Stimulated activated naive B cell treated with anti-CD40 and anti-IgM and Interleukin-4, amounts not matched to agents 10 μg/mL and 1 μg/mL and 100 μg/mL, for 72 hours (primary cell): ENCODE measurements at places on chromosomes 16 and 17.

DNA sequence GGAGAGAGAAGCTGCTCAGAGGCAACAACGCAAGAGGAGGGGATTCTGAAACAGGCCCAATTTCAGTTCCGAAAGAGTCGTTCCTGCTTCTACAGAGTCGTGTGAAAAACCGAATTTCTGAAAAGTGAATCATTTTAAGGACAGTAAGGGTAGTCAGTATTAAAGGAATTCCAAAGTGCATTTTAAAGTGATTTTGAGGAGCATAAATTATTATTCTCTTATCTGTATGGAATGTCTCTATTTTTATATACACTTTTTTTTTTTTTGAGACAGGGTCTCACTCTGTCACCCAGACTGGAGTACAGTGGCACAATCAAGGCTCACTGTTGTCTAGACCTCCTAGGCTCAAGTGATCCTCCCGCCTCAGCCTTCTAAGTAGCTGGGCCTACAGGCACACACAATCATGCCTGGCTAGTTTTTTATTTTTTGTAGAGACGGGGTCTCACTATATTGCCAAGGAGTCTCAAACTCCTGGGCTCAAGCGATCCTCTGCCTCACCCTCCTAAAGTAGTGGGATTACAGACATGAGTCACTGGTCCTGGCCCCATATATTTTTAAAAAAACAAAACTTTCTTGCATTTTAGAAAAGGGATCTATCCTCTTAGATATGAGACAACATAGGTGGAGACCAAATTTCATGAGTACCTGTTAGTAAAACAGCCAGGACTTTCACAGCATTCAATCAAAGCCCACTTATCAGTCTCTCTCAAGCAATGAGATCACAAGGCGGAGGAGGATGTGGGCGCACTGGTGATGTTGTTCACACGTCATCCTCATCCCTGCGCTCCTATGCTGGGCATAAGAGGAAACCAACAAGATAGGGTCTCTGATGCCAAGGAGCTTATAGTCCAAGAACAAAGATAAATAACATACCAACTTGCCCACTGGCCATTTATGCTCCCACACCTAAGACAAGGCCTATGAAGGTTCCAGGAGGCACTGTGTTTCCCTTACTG lies 53.2 kb downstream of the SMG6 start:
- no peak for DNase-seq

- no peak for DNase-seq
These were observed 6.8 kb downstream of the MGRN1 start for GRCh38 chr16:4631444-4631843.

- no peak for DNase-seq
These were observed 28.3 kb upstream of the BHLHA9 start for GRCh38 chr17:1241929-1242328.

DNA sequence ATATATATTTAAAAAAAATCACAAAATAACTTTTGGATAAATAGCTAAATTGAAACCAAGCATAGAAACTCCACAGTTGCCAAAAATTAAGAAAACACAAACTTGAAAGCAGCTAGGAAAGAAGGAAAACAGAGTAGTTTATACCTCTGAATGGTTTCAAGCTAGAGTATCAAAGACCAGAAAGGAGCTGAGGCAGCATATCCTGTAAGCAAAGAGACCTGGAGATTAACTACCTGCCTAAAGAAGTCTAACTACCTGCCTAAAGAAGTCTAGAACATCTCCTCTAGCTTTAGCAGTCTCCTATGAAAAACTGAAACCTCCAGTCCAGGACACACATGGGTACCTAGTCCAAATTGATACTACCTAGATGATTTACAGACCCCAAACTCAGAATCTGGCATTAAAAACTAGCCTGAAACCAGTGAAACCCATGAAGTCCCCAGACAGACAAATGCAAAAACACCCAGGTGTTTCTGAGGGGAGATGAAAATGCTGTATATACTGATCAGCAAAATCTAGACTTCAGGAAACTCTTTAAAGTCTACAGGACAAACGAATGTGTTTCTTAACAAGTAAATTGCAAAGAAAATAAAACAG lies 17.6 kb downstream of the APPBP2 start:
- no peak for DNase-seq

- DNase-seq = no peak
These were observed 157.6 kb downstream of the RAB11FIP4 start for GRCh38 chr17:31549121-31549524.

DNA sequence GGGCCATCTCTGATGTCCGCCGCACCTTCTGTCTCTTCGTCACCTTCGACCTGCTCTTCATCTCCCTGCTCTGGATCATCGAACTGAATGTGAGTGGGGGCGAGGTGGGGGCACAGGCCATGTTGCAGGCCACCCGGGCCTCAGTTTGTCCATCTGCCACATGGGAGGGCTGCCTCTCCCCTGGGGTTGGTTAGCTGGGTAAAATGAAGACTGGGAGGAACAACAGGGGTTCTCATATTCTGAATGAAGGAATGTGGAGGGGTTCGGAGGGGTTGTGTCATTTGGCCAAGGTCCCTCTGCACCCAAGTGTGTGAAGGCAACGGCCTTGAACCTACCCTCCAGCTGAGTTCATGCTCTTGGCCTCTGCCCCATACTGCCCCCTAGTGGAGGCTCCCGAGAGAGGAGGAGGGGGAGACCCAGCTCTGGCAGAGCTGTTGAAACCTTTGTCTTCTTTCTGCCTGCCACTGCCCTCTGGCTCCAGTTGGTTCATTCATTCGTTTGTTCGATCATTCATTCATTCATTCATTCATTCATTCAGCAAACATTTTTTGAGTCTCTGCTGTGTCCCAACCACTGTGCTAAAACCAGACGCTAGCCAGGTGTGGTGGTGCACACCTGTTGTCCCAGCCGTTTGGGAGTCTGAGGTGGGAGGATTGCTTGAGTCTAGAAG lies 11.4 kb upstream of the TCAP start:
- DNase-seq = no peak

DNA sequence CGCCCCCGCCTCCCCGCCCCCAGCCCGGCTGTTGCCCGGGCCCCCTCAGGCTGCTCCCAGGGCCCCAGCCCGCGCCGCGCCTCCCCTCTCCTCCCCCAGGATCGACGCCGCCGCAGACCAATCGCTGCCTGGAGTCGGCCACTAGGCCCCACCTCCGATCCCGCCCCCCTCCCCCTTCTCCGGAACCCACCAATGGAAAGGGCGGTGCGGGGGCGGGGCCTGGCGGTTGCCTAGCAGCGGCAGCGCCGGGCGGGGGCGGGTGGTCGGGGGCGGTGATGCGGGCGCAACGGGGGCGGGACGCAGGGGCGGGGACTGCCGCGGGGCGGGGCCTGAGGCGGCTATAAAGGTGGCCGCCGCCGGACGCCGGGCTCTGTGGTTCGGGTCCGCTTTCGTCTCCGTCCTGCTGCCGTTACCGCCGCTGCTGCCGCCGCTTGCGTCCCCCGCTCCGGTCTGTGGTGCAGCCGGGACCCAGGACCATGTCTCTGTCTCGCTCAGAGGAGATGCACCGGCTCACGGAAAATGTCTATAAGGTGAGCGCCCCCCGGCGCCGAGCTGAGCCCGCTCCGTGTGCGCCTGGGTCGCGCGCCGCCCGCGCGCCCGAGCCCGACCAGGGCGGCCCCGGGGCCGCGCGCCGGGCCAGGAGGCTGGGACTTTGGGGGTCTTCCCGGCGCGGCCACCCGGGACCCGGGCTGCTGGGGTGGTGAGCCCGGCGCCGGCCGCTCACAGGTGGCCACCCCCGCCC lies at the start of gene BAIAP2:
Gene BAIAP2 (plus strand): TSS at position 373 of the 742 bp plus-strand sequence. CDS start 104 bp downstream, at position 477.
- DNase-seq = peak; percentile 84

DNA sequence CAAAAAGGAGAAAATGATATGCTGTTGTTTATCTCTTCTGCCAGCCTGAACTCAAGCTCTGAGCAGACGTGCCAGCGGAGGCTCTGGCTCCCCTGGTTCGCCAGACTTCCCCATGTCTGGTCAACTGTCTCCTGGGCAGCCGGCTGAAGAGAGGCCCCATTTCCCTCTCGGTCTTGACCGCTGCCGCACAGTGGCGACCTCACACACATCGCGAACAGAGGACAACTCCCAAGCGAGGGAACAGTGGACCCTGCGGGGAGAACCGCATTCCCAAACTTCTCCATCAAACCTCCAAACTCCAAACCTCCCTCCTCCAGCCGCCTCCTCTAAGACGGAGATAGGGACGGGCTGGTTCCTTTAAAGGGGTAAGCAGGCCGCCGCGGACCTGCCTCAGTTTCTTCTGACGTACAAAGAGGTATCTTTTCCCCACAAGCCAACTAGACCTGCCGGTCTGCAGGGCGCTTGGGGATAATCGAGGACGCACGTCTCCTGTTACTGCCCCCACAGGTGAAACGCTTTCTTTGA lies 24.9 kb upstream of the RFFL start:
- DNase-seq = no peak

GRCh38 chr16:27225536-27226360 lies 22.4 kb downstream of the KDM8 start:
- DNase-seq = no peak

GRCh38 chr16:84054916-84055315 lies 12.3 kb upstream of the SLC38A8 start:
- DNase-seq = no peak

GRCh38 chr16:29806641-29807425 lies 504 bp downstream of the MAZ start:
- peak; percentile 58 for DNase-seq

DNA sequence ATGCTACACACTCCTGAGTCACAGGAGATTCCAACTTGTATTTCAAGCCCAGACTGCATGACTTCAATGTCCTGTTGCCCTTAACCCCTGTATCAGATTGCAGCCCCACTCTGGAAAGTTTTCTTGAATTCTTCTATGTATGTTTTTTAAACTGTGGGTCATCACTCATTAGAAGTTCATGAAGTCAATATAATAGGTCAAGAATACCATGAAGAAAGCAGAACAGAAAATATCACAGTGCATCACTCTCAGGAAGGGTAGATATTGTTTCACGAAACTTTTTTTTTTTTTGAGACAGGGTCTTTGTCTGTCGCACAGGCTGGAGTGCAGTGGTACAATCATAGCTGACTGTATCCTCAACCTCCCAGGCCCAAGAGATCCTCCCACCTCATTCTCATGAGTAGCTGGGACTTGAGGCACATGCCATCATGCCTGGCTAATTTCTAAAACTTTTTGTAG lies 20.5 kb downstream of the PRKCB start:
- DNase-seq = no peak

DNA sequence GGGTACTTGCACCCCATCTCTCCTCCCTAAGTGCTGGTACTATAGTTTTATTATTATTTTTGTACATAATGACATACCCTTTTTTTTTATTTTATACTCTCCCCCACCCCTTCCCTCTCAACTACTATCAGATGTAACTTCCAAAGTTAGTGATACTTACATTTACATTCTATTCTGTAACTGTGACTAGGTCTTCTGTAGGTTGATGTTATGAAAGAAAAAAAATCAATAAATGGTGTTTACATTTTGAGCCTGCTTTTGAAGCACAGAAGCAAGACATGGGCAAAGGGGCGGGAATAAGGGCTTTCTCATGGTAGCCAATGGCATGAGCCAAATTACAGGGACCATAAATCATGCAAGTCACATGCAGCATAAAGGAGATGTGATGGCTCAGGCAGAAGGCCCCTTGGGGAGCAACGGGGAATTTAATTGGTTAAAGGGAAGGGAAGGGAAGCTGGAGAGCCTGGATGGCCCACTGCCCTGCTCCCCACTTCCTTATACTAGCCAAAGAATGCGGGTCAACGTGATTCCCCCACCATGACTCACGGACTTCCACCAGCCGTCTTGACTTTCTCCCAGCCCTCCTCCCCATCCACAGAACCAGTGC lies 2.4 kb upstream of the ACSF2 start:
- DNase-seq = no peak

GRCh38 chr17:64788286-64789060 lies 126.4 kb upstream of the SMURF2 start:
- no peak for DNase-seq

DNA sequence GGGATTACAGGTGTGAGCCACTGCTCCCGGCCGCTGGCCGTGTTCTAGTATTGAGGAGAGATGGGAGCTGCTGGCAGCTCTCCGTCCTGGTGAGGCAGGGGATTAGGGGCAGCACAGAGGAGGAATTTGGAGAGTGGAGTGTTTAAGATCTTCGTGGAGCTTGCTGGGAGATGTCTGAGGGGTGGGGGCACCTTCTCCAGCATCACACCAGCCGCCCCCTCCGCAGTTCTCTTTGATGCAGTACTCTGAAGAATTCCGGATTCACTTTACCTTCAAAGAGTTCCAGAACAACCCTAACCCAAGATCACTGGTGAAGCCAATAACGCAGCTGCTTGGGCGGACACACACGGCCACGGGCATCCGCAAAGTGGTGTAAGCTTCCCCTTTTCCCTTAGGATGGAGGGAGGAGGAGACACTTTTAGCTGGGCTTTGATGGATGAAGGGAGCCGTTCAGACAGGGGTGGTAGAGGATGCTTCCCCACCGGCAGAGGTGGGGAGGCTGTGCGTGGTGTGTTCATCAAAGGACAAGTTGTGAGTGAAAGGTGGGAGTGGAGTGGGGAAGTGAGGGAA lies 11.9 kb downstream of the ITGAM start:
- DNase-seq = no peak

DNA sequence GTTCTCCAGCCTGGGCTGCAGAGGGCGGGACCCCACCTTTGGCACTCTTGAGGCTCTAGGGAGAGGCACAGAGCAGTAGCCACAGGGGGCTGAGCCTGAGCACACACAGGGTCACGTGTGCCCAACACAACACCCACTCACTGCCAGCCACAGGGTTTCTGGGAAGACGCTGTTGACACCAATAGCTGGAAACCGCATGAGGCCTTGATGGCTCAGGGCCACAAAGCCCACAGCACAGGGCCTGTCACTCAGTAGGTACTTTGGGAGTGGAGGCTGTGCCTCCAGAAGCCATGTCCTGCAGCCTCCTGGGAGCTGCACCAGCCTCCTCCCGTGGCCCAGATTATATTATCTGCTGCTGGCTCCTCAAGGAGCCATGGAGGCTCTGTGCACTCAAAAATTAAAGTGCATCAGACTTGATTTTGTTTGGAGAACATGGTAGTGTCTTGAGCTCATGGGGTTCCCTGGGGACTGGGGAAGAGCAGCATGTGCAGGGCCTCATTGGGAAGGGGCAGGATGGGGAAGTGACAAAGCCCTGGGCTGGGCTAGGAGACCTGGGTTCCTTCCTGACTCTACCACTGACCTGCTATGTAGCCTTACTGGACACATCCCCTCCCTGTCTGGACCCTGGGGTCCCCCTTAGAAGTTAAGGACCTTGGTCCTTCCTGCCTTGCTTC lies 12.5 kb upstream of the SREBF1 start:
- DNase-seq = no peak

- no peak for DNase-seq
These were observed 34.5 kb downstream of the LITAFD start for GRCh38 chr16:8916541-8917225.
